Adrenal gland (tissue), 19 donors: ENCODE measurements at places on chromosomes 16 and 17.
A peak's percentile ranks its signal among the peaks of the same experiment; 100 is the strongest.

DNA sequence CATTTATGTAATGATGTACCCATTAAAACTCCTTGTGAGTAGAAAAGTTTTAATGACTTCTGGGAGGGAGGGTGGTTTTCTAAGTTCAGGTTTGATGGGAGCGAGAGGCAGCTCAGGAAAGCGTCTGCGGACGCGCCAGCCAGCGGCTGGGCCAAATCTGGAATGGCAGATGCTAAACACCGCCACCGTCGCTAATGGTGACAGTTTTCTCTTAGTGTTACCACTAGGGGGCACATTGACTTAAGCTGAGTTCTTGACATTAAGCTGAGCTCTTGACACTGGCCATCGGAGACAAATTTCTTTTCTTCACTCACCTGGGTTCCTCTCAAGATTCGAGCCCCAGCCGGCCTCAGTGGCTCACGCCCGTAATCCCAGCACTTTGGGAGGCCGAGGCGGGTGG lies 6.7 kb downstream of the TRPV1 start:
- no peak for DNase-seq
- no peaks in the 10 kb centered on the region for H3K36me3 ChIP-seq
- H3K4me1 ChIP-seq = no peaks in the 10 kb centered on the region
- H3K27ac ChIP-seq = no peak overlapping the region

- H3K27me3 ChIP-seq = no peaks in the 10 kb centered on the region
- H3K4me3 ChIP-seq = no peak overlapping the region
- H3K4me1 ChIP-seq = peaks cover 38% of the 10 kb centered on the region
- peak; percentile 94 for DNase-seq
These were observed 32.0 kb downstream of the KDM8 start for GRCh38 chr16:27235055-27235937.

- H3K36me3 ChIP-seq = no peaks in the 10 kb centered on the region
- DNase-seq = no peak
- no peak overlapping the region for H3K4me3 ChIP-seq
- H3K4me1 ChIP-seq = no peaks in the 10 kb centered on the region
- no peak overlapping the region for H3K27ac ChIP-seq
These were observed 17.6 kb downstream of the RDM1 start for GRCh38 chr17:35912942-35913341.

GRCh38 chr17:77456951-77457548 lies 316.3 kb downstream of the SEC14L1 start:
- no peaks in the 10 kb centered on the region for H3K27me3 ChIP-seq
- no peaks in the 10 kb centered on the region for H3K36me3 ChIP-seq
- H3K4me1 ChIP-seq = peaks cover 21% of the 10 kb centered on the region
- no peak overlapping the region for H3K4me3 ChIP-seq

DNA sequence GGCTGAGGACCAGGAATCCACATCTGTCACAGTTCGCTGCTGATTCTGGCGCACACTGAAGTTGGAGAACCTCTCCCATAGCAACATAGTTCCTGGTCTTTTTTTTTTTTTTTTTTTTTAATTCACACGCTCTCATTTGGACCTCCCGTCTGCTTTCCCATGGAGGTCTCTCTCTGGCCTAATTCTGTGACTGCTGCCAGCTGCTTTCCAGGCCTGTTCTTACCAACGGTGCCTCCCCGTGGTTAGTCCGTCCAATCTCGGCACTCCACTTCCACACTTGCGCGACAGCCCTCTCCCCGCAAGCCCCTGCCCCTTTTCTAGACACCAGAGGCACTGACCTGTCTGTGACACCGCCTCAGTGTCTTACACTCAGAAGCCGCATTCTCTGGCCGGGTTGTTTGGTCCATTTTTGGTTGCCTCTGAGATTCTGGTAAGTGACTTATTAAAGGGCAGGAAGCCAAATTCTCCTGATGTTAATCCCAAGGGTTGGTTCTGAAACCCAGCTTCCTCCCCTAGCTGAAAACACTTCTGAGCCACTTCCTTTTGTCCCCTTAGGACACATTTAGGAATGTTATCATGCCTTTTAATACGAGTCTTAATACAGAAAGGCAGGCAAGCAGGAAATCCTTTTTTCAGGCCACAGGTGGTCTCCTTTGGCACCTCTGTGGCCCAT lies 1.1 kb upstream of the AKTIP start:
- H3K36me3 ChIP-seq = no peaks in the 10 kb centered on the region
- no peaks in the 10 kb centered on the region for H3K27me3 ChIP-seq
- peaks cover 12% of the 10 kb centered on the region for H3K4me1 ChIP-seq

DNA sequence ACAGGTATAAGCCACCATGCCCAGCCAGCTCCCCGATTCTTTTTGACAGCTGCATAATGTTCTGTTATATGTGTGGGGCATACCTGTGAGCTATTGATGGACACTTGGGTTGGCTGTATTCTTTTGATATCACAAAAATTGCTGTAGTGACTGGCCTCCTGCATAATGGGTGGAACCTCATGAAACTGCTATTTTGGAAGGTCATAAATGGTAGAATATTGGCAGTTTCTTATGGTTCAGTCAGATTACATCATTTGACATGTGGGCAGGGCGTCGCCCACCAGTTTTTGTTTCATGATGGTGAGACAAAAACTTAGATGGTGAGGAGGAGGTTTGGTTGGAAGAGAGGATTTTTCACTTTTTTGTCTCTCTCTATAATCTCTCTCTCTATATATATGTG lies 26.7 kb upstream of the POLR3E start:
- no peaks in the 10 kb centered on the region for H3K4me1 ChIP-seq
- no peak for DNase-seq
- H3K36me3 ChIP-seq = peaks cover 71% of the 10 kb centered on the region
- no peaks in the 10 kb centered on the region for H3K27me3 ChIP-seq
- no peak overlapping the region for H3K27ac ChIP-seq

GRCh38 chr17:35257208-35257659 lies 14.4 kb downstream of the SLFN5 start:
- H3K4me3 ChIP-seq = no peak overlapping the region
- no peaks in the 10 kb centered on the region for H3K36me3 ChIP-seq
- H3K27me3 ChIP-seq = no peaks in the 10 kb centered on the region
- peaks cover 27% of the 10 kb centered on the region for H3K4me1 ChIP-seq
- DNase-seq = peak; percentile 78
- H3K27ac ChIP-seq = no peak overlapping the region

DNA sequence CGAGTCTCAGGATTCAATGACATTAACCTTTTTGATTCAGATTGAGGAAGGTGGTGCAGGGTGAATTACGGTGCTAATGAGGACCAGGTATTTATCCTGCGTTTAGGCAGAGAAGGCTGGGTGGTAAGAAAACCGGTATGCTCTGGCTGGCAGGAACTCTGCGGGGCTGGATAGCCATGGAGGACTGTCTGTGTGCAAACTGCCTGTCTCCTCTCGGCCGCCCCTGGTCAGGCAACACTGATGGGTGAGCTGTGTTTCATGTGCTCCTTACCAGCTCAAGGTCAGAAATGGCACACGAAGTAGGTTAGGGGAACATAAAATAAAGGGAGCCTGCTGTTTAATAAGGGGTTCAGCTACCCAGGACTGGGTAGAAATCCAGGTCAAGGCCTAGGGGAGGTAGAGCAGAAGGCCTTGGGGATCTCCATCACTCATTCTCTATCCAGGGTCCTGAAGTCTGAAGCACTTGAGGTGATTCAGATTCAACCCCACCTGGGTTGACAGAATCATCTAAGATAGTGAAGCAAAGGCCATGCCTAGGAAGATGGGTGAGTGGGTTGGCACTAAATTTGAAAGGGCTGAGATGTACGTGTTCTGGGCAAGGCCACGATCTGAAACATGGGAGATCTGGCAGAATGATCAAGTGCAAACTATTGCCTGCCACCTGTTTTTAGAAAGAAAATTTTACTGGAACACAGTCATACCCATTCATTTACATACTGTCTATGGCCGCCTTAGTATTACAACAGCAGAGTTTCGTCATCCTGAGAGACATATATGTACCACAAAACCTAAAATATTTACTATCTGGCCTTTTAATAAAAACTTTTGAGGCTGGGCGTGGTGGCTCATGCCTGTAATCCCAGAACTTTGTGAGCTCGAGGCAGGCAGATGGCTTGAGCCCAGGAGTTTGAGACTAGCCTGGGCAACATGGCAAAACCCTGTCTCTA lies 292.5 kb downstream of the XYLT1 start:
- no peak overlapping the region for H3K4me3 ChIP-seq
- H3K27me3 ChIP-seq = no peaks in the 10 kb centered on the region
- H3K36me3 ChIP-seq = no peaks in the 10 kb centered on the region
- DNase-seq = no peak
- H3K4me1 ChIP-seq = no peaks in the 10 kb centered on the region
- no peak overlapping the region for H3K27ac ChIP-seq
